ENCODE measurements at places on chromosomes 2 and 18.

DNA sequence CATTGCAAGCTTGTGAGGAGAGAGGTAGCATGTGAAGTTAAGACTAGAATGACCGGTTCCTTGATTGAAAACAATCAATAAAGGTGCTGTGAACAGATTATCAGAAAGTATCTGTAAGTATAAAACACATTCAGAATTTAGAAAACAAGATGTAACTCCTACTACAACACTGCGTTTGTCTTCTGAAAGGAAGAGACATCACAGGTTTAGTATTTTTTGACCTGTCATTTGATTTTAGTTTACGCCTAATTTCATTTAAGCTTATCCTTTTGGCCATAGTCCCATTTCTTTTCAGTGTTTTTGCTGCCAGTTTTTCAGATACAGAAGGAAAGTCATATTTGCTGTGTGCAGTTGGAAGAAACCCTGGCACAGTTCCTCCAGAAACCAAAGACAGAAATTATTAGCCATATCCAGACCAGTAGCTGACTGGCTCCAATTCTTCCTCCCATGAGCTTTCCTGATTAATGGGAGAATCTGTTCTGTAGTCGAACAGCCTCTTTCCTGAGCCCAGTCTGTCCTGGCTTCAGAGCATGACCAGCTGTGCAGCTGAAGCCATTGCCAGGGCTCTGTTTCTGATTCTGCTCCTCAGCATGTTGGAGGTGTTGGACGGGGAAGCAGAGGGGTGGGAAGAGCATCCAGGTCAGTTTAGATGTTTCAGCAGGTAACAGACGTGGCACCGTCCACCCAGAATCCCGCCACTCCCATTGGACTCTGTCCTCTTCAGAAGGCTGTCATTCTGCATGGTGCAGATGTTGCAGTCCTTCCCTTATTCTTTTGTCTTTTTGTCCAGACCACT, 61.0 kb downstream of the CRIM1 start:
- no peak for DNase-seq

DNA sequence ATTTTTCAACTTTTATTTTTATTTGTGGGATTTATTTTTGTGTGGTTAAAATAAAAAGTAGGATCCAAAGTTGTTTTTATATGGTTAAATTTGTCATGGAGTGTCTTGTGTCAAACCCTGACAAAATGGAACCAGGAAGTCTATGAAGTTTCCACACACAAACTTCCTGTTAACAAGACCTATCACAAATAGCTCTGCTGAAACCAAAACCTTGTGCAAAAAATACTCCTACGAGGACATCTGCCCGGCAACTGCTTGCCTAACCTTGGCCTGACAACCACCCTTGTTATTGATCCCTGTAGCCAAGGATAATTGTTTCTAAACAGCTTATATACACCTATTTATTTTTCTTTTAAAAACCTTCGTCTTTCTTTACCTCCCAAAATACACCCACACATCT, 389.6 kb downstream of the TRIB2 start:
- DNase-seq = no peak

DNA sequence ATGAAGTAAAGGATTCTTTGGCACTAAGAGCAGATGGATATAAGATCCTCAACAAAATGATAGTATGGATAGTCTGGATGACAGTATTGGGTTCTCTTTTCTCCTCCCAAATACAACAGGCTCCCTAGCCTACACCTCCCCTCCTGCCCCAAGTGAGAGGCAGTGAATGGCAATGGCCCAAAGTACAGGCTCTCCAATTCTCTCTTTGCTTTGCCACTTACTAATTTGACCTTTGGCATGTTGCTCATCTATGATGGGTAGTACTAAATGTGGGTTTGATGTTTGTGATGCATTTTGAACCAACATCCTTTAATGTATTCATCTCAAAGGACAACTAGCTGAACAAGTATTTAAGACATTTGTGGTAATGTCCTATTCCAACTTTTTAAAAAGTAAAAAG, 65.9 kb downstream of the EIF5B start:
- no peak for DNase-seq

- peak; percentile 69 for DNase-seq
These were observed 123.9 kb upstream of the SLC1A4 start for GRCh38 chr2:64865073-64865830.

DNA sequence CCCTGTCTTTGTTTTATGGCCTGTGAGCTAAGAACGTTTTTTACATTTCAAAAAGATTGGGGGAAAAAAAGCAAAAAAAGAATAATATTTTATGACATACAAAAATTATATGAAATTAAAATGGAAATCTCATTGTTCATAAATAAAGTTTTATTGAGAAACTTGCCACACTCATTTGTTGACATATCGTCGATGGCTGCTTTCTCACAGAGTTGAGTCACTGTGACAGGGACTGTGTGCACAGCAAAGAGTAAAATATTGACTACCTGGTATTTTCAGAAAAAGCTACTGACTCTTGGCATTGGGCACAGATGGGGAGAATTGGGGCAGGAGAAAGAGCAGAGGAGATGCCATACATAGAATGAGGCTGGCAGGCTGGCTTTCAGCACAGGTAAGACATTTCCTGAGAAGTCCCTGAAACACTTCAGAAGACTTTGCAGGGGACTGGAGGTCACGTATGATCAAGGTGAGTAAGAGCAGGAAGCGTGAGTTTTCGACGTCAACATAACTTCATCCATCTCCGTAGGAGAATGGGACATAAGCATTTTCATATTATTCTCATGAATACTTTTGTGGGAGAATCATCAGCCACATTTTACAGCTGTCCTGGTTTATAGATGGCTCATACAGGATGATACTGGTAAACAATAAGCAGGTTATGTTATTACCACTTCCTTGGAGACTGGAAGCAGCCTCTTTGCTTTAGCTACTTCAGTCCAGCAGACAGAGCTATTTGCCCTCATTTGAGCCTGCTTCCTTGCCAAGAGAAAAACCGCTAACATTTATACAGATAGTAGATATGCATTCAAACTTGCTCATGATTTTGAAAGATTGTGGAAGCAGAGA, 32.5 kb upstream of the PUM2 start:
- no peak for DNase-seq

- DNase-seq = no peak
These were observed 90.8 kb upstream of the L3MBTL4 start for GRCh38 chr18:6505498-6505875.

GRCh38 chr2:117085737-117086136, 728.8 kb upstream of the DDX18 start:
- DNase-seq = no peak

DNA sequence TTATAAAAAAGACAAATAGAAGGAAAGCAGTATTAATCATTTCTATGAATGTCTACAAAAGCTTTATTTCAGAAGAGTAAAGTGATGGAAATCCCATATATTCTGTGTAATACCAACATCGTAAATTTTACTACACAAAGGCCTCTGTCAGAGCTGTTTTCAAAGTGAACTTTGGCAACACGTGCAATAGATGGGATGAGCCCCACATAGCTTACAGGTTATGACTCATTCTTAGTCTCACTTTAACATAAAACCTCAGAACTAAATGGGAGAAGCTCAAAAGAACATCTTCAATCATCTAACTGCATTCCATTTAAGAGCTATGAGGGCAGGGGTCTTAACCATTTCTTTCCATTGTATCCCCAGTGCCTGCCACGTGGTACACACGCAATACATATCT, 11.5 kb downstream of the VPS4B start:
- no peak for DNase-seq

- no peak for DNase-seq
These were observed 1.8 kb upstream of the NPAS2 start for GRCh38 chr2:100818003-100818605.

GRCh38 chr2:33365264-33365970, 111.0 kb upstream of the RASGRP3 start:
- no peak for DNase-seq

GRCh38 chr2:98277162-98277859, 68.9 kb upstream of the CNGA3 start:
- DNase-seq = no peak

GRCh38 chr18:12839057-12839525, 44.9 kb downstream of the PTPN2 start:
- DNase-seq = peak; percentile 72
